ENCODE measurements at places on chromosomes 1 and 21.

GRCh38 chr1:88956003-88956402 is 36.4 kb downstream of the KYAT3 start:
- no peak for DNase-seq

GRCh38 chr1:214276786-214277185 is 4.2 kb upstream of the SMYD2 start:
- no peak for DNase-seq

GRCh38 chr1:180720753-180721152 is 88.9 kb downstream of the XPR1 start:
- no peak for DNase-seq

DNA sequence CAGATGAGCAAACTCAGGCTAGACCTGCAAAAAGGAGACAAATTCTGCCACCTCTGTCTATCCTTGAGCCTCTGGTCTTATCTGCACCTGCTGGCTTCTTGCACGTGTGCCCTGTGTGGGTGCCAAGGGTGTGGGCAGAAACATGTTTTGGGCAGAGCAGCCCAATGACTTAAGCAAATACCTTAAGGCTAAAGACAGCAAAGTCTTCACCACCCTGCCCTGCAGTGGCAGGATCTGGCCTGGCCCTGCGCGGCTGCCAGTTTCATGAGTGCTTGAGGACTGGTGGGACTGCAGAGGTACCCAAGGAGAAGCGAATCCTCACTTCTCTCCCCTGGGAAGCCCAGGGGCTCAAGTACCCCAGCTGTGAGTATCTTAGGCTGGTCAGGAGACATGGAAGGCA is 3.8 kb upstream of the SLC26A9 start:
- DNase-seq: no peak

- no peak for DNase-seq
These were observed at the start of gene DIO1 for GRCh38 chr1:53893999-53894636. TSS of gene DIO1 (plus strand) at chr1:53894187. CDS start at chr1:53894211, 24 bp downstream.
